Stimulated activated naive CD8-positive, alpha-beta T cell treated with anti-CD3 and anti-CD28 coated beads, Interleukin-15, Interleukin-2, amounts not matched to agents 100 U/mL and 50 U/mL, for 24 hours (primary cell): ENCODE measurements at places on chromosomes 2 and 18.

DNA sequence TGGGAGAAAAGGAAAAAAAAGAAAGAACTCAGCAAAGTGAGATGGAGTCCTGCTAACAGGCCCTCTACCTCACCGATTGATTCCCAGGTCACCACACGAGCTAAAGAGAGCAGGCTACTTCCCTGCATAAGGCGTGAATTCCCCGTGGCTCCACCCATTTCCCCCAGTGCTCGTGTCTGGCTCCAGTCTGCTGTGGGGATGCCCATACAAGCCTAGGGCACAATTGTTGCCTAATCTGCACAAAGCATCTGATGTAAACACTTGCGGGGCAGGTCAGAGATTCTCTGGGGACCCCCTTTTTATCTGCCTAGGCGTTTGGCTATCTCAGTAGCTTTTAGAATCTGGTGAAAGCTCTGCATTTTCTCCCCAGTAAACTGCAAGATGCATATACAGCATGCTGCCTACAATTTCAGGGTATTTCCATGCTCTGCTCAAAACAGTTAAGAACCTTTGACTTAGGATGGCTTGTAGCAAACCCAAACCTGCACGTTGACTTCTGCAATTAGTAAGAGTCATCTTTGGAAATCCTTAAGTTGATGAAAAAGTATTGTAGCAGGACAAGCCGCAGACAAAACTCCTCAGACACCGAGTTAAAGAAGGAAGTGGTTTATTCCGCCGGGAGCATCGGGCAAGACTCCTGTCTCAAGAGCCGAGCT is 34.8 kb downstream of the MYO3B start:
- no peak for DNase-seq

DNA sequence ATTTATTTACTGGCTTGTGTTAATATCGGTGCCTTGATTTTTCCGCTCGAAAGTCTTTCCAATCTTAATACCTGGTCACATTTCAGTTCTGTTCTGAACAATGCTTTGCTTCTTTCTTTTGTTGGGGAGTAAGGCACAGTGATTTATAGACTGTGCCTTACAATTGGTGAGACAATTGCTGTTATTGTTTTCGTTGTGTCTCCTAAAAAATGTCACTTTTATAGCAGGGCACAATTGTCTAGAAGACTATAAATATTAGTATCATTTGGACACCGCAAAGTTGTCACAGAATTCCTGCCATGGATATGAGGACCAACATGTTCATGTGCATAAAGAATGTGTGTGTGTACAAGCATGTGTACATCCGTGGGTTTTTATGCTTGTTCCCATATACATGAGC is 231.9 kb downstream of the INSIG2 start:
- DNase-seq, result no peak

- DNase-seq, result no peak
Observed at GRCh38 chr18:69963196-69963595, 15.5 kb upstream of the CD226 start.

DNA sequence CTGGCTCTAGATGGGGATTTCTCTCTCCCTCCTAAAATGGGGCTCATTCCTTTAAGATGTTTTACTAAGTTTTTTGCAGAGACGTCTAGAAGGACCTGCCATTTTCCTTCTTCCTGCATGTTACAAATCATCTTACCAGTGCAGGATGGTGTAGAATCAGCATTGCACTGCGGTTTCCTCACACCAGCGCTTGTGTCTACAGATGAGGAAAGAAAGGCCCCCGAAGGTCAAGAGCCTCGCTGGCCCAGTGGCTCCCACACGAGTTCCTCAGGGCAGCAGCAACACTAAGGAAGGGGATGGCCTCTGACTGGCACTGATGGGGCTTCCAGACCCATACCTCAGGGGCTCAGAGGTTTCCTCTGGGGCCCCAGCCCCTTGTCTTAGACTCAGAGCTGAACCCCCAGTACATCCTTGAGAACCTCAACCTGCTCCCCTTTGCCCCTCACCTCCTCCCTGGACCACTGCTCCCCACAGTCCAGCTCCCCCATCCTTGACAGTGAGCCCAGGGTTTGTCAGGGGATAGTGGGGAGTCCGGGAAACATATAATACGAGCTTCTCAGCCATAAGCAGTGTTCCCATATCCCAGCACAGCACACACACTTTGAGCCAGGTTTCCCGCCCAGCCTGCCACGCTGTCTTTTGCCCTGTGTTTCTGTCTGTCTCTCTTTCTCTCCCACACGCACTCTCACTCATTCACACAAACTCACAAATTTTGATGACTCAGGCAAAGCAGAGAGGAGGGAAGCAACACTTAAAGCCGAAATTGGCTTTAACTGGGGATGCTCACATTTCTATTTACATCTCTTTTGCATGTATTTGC is 29.4 kb downstream of the ZFP36L2 start:
- DNase-seq, result no peak

GRCh38 chr2:156347431-156347830 is 14.9 kb upstream of the NR4A2 start:
- no peak for DNase-seq

DNA sequence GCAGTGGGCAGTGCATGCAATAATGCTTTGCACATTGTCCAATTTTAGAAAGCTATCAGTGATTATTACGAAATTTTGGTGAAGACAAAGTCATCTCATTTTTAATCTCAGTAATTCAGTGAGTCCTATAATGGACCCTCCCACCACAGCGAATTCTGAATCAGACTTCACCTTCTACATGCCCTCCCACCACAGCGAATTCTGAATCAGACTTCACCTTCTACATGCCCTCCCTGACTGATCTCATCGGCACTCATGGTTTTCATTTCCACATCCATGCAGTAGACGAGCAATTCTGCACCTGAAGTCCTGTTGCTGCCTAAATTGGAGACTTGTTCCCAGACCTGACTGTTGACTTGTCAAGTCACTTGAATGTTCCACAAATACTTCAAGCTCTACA is 522.3 kb downstream of the EIPR1 start:
- DNase-seq, result no peak

- DNase-seq, result no peak
Observed at GRCh38 chr2:216845426-216845825, 14.4 kb downstream of the TNP1 start.
